ENCODE measurements at places on chromosomes 1 and 21.

DNA sequence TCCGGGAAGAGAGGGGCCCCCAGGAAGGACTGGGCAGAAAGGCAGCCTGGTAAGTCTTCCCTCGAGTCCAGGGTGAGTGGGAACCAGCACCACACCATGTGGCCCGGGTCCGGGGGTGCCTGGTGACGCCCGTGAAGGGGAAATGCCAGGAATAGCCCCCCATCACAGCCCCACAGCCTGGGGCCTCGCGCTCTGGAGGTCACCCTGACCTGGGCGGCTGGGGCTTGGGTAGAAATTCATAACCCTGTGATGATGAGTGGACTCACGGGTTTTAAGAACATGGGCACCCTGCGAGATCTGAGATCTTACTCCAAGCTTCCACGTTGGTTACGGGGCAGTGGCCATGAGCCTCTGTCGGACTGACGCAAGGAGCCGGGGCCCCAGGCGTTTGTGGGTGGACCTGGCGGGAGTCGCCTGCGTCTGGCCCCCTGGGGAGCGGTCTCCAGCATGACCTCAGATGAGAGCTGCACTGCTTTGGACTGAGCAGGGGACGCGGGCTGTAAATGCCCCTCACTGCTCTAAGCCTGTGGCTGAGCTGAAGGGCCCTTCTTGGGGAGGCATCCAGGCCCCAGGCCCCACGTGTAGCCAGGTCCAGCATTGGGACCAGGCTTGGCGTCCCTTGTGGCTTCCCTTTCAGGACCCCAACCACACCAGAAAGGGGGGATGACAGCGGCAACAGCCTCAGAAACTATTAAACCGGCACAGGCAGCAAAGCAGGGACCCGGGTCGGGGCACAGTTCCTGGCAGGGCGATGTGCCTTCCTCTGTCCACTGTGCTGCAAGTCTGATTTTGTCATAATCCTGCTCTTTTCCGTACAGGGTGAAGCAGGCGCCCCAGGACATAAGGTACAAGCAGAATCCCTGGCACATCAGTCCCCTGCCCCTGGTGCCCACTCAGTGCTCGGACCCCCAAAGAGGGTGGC is 60.0 kb downstream of the SLC19A1 start:
- DNase-seq, result no peak

DNA sequence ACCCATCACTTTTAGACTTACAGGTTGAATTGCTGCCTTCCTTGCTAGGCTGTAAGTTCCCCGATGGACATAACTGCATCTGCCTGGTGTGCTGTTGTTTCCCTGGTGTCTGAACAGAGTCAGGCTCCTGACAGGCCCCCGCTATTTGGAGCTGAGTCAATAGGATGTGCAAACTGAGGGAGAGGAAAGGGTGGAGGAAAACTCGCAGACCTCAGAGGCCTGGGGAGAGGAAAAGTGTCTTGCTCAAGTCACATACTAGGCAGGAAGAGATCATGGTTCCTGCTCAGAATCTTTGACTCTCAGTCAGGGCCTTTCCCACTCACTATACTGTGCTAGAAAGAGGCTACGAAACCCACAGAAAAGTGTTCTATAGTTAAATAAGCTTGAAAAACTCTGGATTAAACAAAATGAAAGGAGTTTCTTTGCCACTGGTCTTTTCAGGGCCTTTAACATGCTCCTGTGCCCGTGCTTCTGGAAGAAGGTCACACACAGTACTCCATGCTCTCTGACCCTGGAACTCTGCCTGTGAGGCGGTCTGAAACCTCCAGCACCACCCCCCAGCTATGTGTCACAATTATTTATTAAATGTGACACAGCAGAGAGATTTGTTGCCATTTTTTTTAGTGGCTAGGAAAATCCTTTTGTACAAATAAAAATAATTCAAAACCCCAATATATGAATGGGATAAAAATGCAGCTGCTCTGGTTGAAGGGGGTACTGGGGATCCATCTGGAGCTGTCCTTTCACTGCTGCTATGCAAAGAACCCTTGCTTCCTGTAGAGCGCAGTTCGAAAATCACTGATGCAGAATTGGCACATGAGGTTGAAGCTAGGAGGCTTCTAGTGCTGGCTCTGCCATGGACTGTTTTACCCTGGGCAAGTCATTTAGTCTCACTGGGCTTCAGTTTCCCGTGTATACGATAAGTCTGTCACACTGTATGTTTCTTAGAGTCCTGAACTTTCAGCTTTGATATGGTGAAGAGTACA is 20.1 kb upstream of the CDCP2 start:
- no peak for DNase-seq

GRCh38 chr1:159829273-159829634 is 2.6 kb downstream of the SLAMF8 start:
- no peak for DNase-seq

GRCh38 chr1:2269193-2269921 is 41.2 kb downstream of the SKI start:
- no peak for DNase-seq

DNA sequence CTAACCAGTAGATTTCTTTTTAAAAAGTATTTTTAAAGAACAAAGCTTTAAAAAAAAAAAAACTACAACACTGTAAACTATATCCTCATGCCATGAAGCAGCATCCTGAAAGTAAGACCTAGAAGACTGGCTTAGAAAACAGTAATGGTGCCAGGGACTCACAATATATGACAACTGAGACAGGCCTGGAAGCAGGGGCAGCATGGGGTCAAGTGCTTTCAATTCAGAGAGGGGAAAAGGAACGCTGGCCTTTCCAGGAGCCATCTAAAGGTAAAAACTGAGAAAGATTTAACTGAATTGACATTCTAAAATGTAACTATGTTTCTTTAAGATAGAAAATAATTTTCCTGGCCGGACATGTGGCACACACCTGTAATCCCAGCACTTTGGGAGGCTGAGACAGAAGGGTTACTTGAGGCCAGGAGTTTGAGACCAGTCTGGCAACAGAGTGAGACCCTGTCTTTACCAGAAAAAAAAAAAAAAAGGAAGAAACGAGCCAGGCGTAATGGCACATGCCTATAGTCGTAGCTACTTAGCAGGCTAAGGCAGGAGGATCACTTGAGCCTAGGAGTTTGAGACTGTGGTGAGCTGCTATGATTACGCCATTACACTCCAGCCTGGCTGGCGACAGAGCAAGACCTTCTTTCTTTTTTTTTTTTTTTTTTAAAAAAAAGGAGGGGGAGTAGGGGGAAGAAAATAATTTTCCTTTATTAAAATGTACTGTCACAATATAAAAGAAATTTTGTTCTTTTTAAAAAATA is 54.1 kb downstream of the SLC35D1 start:
- no peak for DNase-seq

GRCh38 chr1:55631509-55631908 is 416.3 kb upstream of the USP24 start:
- DNase-seq, result no peak

DNA sequence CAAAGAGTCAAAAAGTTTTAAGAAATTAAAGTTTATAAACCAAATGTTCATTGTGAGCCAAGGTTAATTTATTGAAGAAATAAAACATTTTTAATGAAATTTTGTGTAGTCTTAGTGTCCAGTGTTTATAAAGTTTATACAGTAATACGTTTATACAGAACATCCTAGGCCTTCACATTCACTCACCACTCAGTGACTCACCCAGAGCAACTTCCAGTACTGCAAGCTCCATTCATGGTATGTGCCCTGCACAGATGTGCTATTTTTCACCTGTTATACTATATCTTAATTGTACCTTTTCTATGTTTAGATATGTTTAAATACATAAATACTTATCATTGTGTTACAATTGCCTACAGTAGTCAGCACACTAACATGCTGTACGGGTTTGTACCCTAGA is 33.6 kb downstream of the TYW3 start:
- DNase-seq, result no peak

GRCh38 chr1:192887426-192887825 is 78.6 kb downstream of the RGS2 start:
- DNase-seq, result no peak

- peak; percentile 11 for DNase-seq
Observed at GRCh38 chr21:45525153-45525909, 16.9 kb downstream of the SLC19A1 start.

- no peak for DNase-seq
Observed at GRCh38 chr1:79322511-79323027, 316.0 kb upstream of the ADGRL4 start.

Measured in activated CD8-positive, alpha-beta memory T cell treated with anti-CD3 and anti-CD28 coated beads, Interleukin-2, amount 50 U/mL, for 4 hours (primary cell).